ENCODE measurements at places on chromosomes 2 and 18.

DNA sequence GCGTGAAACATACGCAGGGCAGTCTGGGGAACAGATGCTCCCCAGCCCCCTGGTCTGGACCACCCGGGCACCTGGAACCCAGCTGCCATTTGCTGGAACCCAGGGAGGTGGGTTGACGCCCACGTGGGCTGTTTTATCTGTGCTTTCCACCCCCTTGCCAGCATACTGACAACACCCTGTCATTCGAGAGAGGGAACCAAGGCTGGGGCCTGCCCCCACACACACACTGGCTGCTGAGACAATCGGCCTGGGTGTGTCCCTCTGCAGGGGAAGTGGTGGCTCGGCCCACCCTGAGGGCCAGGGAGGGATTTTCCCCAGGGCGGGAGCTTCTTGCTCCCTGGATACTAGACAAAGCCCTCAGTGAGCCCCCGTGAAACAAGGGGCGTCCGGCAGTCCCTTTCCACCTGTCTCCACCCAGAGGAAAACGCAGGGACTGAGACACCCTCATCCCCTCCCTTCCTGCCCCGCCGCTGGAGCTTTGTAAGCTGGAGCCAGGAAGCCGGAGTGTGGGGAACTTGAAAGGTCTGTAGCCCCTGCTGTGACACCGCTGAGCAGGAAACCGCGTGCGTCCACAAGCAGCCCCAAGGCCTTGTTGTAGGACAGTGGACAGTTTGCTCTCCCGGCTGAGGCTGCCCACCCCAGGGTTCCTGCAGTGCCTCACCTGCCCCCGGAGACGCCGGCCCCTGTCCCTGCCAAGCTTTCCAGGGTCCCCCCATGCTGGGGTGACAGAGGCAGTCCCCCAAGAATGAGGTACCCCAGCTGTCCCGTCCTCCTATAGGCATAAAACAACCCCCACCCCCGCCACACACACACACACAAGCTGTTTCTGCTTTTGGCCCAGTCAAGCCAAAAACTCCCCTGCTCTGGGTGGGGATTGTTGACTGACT lies 14.1 kb upstream of the KLF11 start:
- DNase-seq = no peak

GRCh38 chr2:223530811-223531210 lies 71.3 kb downstream of the SCG2 start:
- DNase-seq = no peak

GRCh38 chr2:86241611-86242010 lies 42.4 kb downstream of the MRPL35 start:
- DNase-seq = no peak

GRCh38 chr2:241551998-241552737 lies 6.4 kb upstream of the BOK start:
- no peak for DNase-seq

- no peak for DNase-seq
Measured at GRCh38 chr18:45324495-45325113, 290.7 kb upstream of the SLC14A2 start.
